ENCODE measurements at places on chromosomes 2 and 18. TPM values are rescaled to one million over a fixed set of nuclear protein-coding genes. Genes with fewer than 3 reads are reported as not detected.

DNA sequence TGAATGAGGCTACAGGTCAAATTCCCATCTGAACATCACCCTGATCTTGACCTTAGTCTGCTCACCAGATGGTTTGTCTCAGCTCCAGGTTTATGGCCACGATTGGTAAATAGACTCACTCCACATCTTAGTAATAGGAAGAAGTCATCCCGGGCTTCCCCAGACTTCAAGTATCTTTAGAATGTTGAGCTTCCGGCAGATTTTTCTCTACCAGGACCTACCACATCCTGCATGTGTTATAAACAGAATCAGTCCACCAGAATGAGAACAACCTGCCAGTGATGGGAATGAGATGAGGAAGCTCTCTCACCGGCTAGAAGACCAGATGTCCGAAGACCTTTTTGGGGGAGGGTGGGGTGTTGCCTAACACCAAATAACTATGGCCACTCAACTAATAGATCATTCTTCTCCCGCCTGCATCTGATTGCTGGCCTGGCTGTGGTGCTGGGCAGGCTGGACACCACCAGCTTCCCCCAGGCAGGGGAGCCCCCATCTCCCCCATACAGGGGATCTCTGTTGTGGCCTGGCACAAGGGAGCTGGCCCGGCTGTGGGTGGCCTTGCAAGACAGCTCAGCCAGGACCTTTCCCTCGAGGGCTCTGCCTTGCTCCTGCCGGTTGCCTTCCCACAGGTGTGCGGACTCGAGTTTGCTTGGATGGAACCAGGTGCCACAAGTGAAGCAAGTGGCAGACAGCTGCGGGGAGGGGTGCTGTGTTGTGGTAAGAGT, 88.5 kb downstream of the SH3RF3 start:
- no peak for DNase-seq

SIX3 gene
- polyA plus RNA-seq = not detected

DNA sequence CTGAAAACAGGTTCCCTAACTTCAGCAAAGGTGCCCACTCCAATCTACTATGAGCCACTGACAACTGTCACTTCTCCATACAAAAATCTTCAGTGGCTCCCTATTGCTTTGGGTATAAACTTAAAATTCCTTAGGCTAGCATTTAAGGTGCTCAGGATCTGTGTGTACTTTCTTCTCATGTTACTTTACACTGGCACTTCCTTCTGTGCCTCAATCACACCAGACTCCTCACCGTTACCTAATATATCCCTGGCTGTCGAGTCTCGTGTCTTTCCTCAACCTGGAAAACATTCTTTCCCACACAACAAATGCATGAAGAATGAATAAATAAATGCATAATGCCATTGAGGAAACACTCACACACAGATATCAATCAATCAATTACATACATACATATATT, 101.1 kb downstream of the TCF4 start:
- no peak for DNase-seq

DNA sequence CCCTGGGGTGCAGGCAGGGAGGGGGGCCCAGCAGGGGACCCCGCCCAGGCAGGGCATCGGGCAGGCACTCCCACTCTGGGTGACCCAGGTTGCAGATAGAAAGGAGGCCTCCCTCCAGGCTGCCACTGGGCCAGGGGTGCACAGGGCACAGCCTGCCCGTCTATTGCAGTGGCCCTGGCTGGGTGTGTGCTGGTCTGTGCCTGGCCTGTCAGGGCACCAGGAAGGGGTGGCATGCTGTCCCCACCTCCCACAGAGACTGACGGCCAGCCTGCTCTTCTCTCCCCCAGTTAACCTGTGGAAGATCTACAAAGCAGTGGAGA, 12.9 kb downstream of the ARID5A start:
- no peak for DNase-seq

FBLN7 gene
- polyA plus RNA-seq = 26.9 TPM

KCNG2 gene
- polyA plus RNA-seq = 0.40 TPM

CCDC85A gene
- polyA plus RNA-seq = 1.3 TPM

- DNase-seq = no peak
Measured at GRCh38 chr2:62733546-62733945, 28.0 kb downstream of the EHBP1 start.

DNA sequence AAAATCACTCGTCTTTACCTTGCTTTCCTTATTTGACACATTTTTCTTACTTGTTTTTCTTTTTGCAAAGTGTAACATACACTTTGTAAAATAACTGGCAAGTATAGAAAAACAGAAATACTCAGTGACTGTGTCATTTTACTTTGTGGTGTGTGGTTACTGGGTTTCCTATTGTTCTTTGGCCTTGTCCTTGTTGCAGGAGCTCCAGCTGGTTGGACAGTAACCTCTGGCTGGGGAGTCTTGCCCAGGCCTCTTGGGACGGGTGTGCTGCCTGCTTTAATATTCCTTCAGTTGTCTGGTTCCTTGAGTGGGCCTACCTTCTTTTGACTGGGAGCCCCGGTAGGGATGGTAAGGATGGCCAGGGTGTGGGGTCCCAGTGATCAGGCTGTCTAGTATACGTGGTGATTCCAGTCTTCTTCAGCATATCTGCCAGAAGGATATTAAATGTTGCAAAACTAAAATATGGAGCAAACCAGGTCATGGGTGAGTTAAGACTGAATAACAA, 53.8 kb downstream of the RNF144A start:
- no peak for DNase-seq

DNA sequence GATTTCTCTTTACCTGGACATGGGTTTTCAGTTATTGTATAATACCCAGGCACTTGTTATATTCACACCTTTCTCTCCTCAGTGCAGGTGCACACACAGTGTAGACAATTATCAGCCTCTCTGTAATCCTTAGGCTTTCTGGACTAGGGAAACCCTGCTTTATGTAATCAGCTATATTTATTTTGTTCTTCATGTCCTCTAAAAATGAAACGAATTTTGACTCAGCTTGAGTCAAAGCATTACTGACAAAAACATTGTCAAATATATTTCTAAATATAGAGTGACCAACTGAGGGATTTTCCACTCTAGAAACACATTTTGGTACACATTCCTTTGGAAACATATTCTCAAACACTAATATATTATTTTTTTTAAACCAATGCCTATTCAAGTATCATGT, 144.8 kb upstream of the GULP1 start:
- no peak for DNase-seq

LYG1 gene
- 3.1 TPM for polyA plus RNA-seq

DNA sequence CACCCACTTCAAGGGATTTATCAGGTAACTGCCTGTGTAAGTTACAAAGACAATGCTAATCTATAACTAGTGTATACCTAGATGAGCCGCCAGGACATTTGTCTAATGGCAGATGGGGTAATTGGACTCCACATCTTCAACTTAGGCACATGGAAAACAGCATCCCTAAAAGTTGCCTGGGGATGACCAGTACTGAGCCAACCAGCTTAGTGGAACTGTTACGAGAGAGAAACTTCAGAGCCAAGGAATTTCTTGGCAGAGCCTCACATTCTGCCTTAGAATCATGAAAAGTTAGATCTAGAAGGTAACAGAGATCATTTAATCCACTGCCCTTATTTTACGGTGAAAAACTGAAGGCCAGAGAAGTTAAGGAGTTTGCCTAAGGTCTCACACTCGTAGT, 15.5 kb upstream of the CLASP1 start:
- no peak for DNase-seq

- DNase-seq = no peak
Measured at GRCh38 chr2:237391140-237391539, 22.8 kb downstream of the COL6A3 start.

CKAP2L gene
- 13.4 TPM for polyA plus RNA-seq

EPHA4 gene
- polyA plus RNA-seq = 55.3 TPM

GRCh38 chr2:166917415-166917814, 29.1 kb downstream of the XIRP2 start:
- no peak for DNase-seq

DNA sequence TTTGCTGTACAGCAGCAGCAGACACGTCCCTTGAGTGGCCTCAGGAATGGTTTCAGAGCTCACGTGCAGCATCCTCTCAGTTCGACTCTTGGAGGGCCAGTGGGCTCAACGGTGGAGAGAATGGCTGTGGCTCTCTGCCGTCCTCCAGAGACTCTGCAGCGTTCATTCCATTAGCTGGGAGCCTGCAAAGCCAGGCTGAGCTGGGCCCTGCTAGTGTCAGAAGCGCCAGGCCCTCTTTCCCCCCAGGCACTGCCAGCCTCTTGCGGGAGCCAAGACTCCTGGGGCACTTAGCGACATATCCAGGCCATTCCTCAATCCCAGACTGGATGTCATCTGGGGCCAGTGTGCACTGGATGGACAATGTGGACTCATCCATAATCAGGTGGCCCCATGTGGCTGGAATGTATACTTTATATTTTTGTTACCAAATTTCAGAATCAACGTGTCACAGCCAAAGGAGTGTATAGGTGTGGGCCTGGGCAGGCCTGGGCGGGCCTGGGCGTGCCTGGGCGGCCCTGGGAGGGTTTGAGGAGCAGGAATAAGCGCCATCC, 125.1 kb upstream of the EPAS1 start:
- no peak for DNase-seq

HOXD4 gene
- polyA plus RNA-seq = 40.1 TPM
